Head of caudate nucleus (tissue), 42 donors: ENCODE measurements at places on chromosomes 13 and 19.

DNA sequence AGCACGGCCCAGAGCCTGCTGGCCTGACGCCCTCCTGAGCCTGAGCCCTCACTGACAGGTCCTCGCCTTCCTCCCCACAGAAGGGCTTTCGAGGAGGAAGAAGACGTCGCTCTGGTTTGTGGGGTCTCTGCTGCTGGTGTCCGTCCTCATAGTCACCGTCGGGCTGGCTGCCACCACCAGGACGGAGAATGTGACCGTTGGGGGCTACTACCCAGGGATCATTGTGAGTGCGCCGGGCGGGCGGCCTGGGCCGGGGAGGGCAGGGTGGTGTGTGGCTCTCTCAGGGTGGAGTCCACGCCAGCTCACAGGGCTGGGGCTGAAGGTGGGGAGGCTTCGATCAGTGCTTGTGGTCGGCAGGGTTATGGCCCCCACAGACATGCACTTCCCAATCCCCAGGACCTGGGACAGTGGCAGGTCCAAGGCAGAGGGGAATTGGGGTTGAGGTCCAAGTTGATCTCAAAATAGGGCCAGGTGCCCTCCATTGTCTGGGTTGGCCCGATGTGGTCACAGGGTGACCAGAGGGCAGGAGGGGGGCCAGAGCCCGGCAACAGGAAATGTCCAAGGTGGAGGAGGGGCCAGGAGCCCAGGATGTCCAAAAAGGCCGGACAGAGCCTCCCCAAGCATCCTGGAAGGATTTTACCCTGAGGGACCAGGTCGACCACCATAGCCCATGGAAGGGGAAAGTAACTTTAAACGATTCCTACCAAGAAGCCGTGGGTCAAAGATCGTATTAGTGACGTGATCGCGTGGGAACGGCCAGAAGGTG, 7.2 kb downstream of the TMEM255B start:
- DNase-seq: no peak

GRCh38 chr19:30752201-30752600, 380.0 kb downstream of the ZNF536 start:
- DNase-seq: no peak

GRCh38 chr13:78827471-78827870, 168.5 kb upstream of the OBI1 start:
- no peak for DNase-seq

- DNase-seq: no peak
Measured at GRCh38 chr13:98998831-98999638, 21.2 kb upstream of the DOCK9 start.

DNA sequence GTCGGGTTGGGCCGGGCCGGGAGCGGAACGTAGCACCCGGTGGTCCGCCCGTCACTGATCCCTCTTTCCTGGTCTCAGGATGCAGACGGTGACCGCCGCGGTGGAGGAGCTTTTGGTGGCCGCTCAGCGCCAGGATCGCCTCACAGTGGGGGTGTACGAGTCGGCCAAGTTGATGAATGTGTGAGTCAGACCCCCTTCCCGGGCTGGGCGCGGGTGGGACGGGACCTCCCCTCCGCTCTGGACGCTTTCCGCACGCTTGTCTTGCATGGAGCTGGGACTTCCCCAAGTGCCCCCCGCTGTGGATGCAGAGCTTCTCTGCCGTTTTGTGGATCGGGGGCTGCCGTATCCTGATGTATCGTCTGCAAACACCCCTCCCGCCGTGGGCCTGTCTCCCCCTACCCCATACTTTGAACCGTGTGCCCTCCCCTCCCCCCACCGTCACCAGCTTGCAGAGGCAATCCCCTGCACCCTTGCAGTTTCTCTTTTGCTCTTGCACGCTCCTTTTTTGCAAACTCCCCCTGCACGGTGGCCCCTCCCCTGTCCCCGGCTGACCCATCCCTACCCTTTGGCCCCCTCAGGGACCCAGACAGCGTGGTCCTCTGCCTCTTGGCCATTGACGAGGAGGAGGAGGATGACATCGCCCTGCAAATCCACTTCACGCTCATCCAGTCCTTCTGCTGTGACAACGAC, 669 bp downstream of the GADD45B start:
- DNase-seq: no peak

GRCh38 chr13:30022796-30023195, 172.4 kb upstream of the UBL3 start:
- DNase-seq: no peak

GRCh38 chr13:28336193-28336657, 158.7 kb downstream of the FLT1 start:
- DNase-seq: no peak

DNA sequence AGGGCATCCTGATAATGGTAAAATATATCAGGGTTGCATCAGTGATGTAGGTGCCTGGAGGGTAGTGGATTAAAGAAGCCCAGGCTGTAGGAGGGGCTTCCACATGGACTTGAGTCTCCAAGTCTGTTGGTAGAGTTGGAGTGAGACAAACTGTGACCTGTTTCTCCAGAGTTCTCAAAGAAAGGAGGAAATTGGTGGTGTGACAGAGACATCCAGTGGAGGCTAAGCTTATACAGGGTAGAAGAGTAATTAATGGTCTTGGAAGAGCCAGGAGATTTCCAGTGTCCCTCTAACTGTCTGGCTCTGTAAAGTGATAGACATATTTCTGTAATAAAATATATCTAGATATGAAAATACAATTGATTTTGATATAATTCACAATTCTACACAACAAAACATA, 61.1 kb downstream of the GPC5 start:
- no peak for DNase-seq

DNA sequence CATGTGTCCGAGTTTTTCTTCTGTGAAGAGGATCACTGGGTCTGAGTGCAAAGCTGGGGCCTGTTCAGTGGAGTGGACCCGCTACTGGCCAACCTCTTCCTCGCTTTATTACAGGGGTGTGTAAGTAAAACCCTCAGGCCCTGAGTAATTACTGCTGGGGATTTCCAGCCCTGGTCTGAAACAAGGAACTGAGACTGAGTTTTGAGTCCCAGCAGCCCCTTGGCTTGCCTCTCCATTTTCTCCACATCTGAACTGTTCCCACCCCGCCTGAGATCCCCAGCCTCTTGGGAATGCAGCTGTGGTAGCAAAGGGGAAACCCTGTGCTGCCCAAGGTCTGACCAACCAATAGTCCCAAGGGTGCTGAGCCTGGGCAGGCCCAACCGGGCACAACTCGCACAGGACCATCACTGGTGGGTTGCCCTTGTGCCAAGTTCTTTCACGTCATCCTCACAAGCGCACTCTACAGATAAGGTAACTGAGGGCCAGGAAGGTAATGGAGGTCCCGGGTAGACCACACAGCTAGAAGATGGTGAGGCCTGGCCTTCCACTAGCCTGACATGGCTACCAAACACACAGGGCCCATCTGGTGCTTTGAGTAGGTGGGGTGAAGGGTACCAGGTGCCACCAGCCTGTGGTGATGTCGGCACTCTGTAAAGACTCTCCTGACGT, 13.7 kb upstream of the SLC35E1 start:
- no peak for DNase-seq

- DNase-seq: no peak
Measured at GRCh38 chr13:34765446-34766180, 176.5 kb upstream of the NBEA start.

- peak; percentile 46 for DNase-seq
Measured at GRCh38 chr13:110308656-110309359, 1.7 kb downstream of the COL4A2 start.

DNA sequence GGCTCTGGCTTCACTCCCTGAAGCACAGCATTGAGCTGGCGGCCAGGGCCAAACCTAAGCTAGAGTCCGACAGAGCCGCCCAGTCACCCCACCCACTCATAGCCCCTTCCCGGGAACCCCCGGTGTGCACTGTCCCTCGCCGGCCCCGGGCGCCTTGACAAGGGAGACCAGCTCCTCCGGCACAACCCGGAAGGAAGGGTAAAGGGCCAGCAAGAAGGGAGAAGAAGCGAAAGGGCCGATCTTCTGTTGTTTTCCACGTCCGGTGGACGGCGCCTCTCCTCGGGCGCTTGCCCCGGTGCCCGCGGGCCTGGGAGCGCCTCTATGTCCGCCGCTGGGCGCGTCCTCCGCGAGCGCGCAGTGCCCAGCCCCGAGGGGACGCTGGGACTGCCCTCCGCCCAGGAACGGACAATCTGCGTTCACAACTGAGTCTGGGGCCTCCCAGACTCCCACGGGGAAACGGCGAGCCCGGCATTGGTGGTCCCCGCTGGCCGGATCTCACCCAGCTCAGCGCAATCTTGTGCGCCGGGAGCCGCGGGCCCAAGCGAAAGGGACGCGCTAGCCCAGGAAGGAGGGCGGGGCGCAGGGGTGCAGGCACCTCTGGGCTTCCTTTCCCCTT, 172.5 kb upstream of the MIR17HG start:
- no peak for DNase-seq

- DNase-seq: no peak
Measured at GRCh38 chr19:50705422-50706019, 14.1 kb downstream of the SHANK1 start.

DNA sequence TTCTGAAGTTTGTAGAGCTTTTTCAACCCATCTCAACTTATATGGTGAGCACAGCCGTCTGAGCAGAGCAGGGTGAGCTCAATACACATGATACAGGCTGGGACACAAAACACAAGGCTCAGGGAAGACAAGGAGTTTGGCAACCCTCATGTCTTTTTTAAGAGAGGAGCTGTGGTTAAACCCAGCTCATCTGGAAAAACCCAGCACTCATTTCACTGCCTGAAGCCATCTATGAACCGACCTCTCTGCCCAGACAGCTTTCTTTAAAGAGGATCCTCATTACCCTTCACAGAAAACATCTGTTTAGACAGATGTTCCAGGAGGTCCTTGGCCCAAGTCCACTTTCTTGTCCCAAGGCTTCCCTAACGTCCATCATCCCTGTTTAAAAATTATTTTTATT, 170.0 kb upstream of the TSHZ3 start:
- no peak for DNase-seq

GRCh38 chr19:483332-484072, 12.8 kb upstream of the MADCAM1 start:
- no peak for DNase-seq

- no peak for DNase-seq
Measured at GRCh38 chr13:44151474-44151873, 222.2 kb upstream of the SERP2 start.

GRCh38 chr19:39623946-39624345, 21.6 kb downstream of the LGALS13 start:
- no peak for DNase-seq

DNA sequence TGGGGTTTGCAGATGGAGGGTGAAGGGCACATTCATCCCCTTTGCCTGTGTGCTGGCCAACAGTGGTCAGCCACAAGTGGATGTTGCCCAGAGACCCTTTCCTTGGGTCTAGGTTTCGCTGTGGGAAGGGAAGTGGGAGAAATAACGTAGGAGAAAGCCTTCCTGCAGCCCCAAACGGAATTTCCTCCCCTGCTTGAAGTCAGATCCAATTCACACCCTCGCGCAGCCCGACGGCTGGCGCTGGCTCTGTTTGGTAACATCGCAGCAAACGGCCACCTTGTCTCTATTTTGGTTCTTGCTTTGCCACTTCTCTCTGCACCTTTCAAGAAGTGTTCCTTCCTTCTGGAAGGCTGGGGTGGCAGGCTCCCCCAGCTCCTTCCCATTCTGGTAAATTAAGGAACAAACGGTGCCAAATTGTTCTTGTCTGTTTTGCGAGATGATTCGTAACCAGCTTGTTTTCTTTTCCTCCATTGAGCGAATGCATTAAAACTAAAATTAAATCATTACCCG, 45.4 kb downstream of the CHST8 start:
- DNase-seq: no peak

GRCh38 chr19:33273881-33274662, 28.3 kb downstream of the CEBPA start:
- DNase-seq: peak; percentile 48

DNA sequence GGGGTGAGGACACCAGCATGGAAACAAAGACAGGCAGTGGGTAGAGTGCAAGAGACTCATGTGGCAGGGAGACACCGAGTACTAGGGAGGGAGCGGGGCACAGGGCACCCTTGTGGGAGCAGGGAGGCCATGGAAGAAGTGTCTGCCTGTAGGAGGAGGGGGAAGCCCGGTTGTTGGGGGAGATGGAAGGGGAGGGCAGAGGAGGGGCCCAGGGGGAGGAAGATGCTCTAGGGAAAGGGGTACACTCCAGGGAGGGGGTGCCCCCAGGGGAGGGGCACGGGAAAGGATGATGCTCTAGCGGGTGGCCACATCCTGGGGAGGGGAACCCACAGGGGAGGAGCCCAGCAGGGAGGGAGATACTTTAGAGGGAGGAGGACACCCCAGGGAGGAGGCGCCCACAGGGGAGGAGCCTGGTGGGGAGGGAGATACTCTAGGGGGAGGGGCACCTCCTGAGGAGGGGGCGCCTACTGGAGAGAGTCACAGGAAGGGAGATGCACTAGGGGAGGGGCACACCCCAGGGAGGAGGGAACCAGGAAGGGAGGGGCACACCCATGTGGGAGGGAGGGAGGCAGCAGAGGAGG, 24.9 kb downstream of the CPAMD8 start:
- DNase-seq: no peak

DNA sequence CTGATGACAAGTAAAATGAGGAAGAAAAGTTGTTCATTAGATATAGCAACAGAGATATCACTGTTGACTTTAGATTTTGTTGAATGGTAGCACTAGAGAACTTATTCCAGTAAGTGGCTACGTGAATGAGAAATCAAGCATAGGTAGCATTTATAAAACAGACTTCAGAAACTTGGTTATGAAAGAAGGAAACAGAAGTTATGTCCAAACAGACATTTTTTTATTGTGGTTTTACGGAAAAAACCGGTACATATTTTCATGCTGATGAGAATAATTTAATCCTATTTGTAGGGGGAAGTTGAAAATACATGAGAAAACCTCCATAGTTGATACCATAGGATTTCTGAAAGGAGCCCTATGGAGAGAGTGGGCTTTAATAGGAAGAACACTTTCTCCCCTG, 325.7 kb upstream of the SLC10A2 start:
- DNase-seq: no peak

- DNase-seq: peak; percentile 66
Measured at GRCh38 chr19:3343619-3344502, 22.5 kb upstream of the NFIC start.

DNA sequence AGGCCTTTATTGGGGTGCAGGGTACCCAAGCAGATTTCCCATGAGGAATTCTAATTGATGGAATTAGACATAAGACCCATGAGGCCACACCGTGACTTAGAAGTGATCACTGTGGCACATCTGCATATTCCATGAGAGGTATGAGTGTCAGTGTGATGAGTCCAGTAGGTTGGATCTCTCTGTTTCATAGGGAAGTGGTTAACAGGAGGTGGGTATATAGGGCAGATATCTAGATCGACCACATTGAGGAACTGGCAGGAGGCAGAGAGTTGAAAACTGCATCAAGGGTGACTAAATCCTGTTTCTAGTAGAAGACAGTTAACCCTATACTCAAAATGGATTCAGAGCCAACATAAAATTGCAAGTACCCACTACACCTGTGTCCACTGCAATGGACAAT, 68.6 kb upstream of the MIR17HG start:
- DNase-seq: no peak

- no peak for DNase-seq
Measured at GRCh38 chr13:41859565-41859964, 101.3 kb downstream of the VWA8 start.

GRCh38 chr13:94305934-94306333, 173.5 kb downstream of the DCT start:
- DNase-seq: no peak

GRCh38 chr19:32336259-32337083, 8.9 kb upstream of the ZNF507 start:
- DNase-seq: no peak

GRCh38 chr13:109985871-109986450, 199.6 kb upstream of the IRS2 start:
- no peak for DNase-seq
